Activated CD4-positive, alpha-beta memory T cell treated with anti-CD3 and anti-CD28 coated beads for 36 hours (primary cell): ENCODE measurements at places on chromosomes 2 and 18. TPM values are rescaled to one million over a fixed set of nuclear protein-coding genes. Genes with fewer than 3 reads are reported as not detected.

DNA sequence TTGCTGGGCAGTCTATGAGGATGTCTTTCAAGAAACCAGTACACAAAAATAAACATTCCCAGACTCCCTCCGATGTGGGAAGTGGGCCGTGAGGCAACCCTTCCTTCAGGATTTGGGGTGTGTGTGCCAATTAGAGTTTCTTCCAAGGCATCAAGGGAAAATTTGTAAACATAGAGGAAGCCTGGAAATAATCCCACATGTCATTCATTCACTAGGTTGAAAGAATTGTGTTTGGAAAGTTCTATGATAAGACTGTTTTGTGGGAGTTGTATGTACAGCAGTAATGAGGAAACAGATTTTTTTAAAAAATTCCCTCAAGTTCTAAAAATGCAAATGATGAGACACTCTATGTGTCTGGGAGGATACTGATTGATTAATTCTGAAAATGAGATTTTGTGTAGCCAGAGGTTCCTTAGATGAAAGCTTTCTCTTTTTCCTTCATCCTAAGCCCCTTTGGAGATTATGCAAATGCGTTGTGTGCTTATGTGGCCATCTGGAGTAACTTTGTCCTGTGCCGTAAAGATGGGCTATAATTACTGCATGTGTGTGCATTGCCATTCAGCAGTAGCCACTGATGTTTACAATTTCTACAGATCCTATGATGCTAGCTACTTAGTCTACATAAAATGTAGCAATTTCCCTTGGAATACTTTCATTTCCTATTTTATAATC is 107.8 kb upstream of the TPO start:
- H3K36me3 ChIP-seq: no peaks in the 10 kb centered on the region
- peaks cover 11% of the 10 kb centered on the region for H3K4me1 ChIP-seq
- DNase-seq: no peak
- no peaks in the 10 kb centered on the region for H3K27me3 ChIP-seq

The DYNC1I2 gene
- 55.8 TPM for total RNA-seq

DNA sequence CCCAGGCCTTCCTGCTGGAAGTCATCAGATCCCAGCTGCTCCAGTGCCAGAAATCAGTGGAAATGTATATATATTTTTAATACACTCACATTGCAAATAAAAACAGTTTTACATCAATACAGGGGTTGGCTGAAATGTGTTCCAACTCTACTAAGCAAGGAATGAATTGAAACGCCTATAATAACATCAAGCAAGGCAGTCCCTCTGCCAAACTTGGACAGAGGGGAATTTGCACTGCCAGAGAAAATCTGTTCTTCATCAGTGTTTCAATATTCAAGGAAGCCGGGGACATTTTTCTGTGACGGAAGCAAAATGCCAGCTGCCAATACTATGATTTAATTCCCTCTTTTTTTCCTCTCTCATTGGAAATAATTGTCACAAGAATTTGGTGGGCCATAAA is 335.3 kb downstream of the TNS1 start:
- no peak overlapping the region for H3K27ac ChIP-seq
- H3K4me1 ChIP-seq: peaks cover 18% of the 10 kb centered on the region
- H3K4me3 ChIP-seq: no peak overlapping the region
- DNase-seq: no peak

The GBX2 gene
- not detected for total RNA-seq

DNA sequence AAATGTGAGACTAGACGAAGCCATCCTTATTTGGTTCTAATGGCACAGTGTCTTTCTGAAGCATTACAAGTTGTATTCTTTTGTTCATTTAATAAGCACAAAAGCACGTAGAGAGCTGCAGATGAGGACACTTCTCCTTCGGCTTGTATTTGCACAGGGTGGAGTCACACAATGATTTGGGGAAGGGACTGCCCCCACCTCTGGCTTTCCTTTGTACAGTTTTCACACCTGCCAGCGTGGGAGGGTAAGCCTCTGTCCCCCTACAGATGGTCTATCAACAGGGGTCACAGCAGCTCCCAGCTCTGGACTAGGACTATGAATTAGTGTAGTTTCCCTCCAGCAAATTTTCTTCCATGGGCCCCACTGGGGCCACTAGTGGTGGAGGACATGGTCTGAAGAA is 108.2 kb upstream of the KLHL14 start:
- H3K27me3 ChIP-seq: no peaks in the 10 kb centered on the region
- H3K27ac ChIP-seq: no peak overlapping the region

GRCh38 chr2:29123617-29124349 is 8.6 kb downstream of the CLIP4 start:
- DNase-seq: peak; percentile 33
- no peak overlapping the region for H3K4me3 ChIP-seq
- H3K27ac ChIP-seq: peak overlapping the region; percentile 21
- H3K36me3 ChIP-seq: peaks cover 43% of the 10 kb centered on the region
- no peaks in the 10 kb centered on the region for H3K27me3 ChIP-seq

- no peak overlapping the region for H3K27ac ChIP-seq
- no peak overlapping the region for H3K4me3 ChIP-seq
Observed at GRCh38 chr2:43062058-43062457, 164.3 kb downstream of the ZFP36L2 start.

The GULP1 gene
- total RNA-seq: not detected

DNA sequence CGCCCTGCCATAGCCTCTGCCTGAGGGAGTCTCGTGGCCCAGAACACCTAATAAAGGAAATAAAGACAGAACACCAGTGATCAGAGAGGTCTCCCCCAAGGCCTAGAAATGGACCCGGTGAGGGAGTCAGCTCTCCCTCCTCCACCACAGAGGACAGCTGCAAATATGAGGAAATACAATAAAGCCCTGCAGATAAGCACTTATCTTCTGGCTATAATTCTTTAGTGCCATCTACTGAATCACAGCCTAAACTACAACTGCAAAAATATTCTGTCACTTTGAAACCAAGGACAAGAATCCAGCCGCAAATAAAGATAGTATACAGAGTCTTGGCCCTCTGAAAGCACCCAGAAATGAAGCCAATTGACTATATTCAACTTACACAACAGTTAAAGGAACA is 42.4 kb upstream of the TACR1 start:
- no peak overlapping the region for H3K27ac ChIP-seq
- DNase-seq: no peak
- H3K36me3 ChIP-seq: no peaks in the 10 kb centered on the region
- H3K4me1 ChIP-seq: no peaks in the 10 kb centered on the region
- no peak overlapping the region for H3K4me3 ChIP-seq

- no peak overlapping the region for H3K27ac ChIP-seq
- no peaks in the 10 kb centered on the region for H3K36me3 ChIP-seq
- no peaks in the 10 kb centered on the region for H3K27me3 ChIP-seq
- no peak overlapping the region for H3K4me3 ChIP-seq
- no peak for DNase-seq
Observed at GRCh38 chr18:36386150-36386920, 88.8 kb downstream of the FHOD3 start.

DNA sequence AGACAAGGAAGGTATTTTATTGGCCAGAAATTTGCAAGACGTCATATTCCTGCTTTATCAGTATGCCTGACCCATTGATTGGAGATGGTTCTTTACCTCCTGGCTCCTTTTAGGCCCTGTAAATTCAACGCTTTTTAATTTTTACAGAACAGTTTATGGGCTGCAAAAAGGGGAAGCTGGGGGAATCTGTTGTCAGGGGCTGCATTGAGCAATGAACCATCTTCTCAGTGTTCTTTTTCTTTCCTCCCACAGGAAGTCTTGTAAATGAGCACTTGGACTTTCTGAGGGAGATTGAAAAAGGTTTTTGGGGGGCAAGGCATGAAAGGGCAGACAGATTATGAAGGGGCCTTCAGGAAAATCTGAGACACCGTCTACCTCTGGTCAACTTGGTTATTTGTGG is 503.6 kb upstream of the TNP1 start:
- H3K4me3 ChIP-seq: no peak overlapping the region
- H3K4me1 ChIP-seq: no peaks in the 10 kb centered on the region
- DNase-seq: no peak
- H3K36me3 ChIP-seq: no peaks in the 10 kb centered on the region

DNA sequence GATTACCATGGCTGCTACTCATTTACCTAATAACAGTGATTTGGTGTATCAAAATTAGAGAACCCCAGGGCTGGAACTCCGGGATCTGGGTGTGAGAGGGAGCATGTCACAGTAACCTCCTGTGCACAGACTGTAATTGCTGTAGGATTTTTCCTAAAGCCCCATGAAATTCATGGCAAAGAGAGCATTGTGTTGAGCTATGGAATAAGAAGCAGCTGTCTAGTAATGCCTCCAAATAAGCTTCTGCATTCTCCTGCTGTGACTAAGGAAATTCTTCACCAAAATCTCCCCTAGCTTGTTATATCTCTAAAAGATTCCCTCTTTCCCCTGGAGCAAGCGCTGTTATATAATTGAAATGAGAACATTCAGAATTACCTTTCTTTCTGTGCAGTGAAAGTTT is 158.1 kb upstream of the SPATS2L start:
- H3K27ac ChIP-seq: no peak overlapping the region
- no peaks in the 10 kb centered on the region for H3K36me3 ChIP-seq
- H3K4me1 ChIP-seq: no peaks in the 10 kb centered on the region
- H3K27me3 ChIP-seq: peaks cover 1% of the 10 kb centered on the region

The MEMO1 gene
- 47.6 TPM for total RNA-seq

DNA sequence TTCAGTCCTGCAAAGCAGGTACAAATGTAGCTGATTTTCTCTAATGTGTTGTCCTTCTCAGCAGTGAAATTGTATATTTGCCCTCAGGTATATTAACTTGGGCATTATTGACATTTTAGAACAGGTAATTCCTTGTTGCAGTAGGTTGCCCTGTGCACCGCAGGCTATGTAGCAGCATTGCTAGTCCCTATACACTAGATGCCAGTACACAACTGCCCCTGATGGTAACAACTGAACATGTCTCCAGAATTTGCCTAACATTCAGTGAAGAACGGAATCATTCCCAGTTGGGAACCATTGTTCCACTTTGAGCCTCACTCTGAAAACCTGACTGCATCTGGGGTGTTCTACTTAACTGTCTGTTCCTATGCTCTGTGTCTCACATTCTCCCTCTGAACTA is 23.1 kb upstream of the TFPI start:
- DNase-seq: no peak
- no peak overlapping the region for H3K4me3 ChIP-seq
- peaks cover 3% of the 10 kb centered on the region for H3K4me1 ChIP-seq
- no peaks in the 10 kb centered on the region for H3K36me3 ChIP-seq
- no peak overlapping the region for H3K27ac ChIP-seq
- H3K27me3 ChIP-seq: peaks cover 1% of the 10 kb centered on the region

DNA sequence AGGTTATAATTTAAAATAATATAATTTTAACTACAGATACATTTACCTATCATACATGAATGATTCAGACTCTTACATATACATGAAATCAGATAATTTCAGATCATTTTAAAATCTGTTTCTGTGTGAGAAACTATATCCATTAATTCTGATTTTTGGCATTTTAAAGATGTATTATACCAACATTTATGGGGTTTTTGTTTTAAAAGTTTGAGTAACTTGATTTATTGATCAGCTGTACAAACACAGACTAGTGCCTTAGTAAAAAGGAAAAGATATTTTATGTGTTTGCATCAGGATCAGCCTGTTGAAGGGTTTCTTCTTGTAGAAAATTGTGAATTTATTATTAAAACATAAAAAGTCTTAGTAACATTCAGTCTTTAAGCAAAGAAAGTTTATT is 59.9 kb downstream of the KIAA1328 start:
- no peak overlapping the region for H3K27ac ChIP-seq
- H3K36me3 ChIP-seq: peaks cover 16% of the 10 kb centered on the region
- H3K27me3 ChIP-seq: no peaks in the 10 kb centered on the region

The CIB4 gene
- not detected for total RNA-seq

The ANKRD53 gene
- not detected for total RNA-seq

- no peaks in the 10 kb centered on the region for H3K4me1 ChIP-seq
- H3K36me3 ChIP-seq: peaks cover 15% of the 10 kb centered on the region
- no peak overlapping the region for H3K4me3 ChIP-seq
- no peak overlapping the region for H3K27ac ChIP-seq
- no peak for DNase-seq
Observed at GRCh38 chr18:48669180-48669675, 130.4 kb downstream of the CTIF start.

DNA sequence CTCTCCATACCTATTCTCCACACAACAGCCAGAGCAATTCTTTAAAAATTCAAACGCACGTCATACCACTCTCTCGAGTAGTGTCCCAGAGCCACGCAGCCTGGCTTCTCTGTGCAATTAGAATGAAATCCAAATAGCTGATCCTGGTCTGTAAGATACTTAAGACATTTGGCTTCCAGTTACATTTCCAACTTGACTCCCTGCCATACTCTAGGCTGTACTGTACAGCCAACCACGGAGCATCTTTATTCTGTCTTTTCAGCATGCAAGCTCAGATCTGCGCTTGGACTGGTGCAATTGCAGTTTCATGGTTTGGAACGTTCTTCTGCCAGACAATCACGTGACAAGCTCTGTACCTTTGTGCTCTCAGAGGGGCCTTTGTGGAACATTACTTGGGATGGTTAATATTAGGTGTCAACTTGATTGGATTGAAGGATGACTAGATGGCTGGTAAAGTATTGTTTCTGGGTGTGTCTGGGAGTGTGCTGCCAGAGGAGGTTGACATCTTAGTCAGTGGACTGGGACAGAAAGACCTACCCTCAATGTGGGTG is 325.6 kb downstream of the SOX11 start:
- H3K4me3 ChIP-seq: no peak overlapping the region
- H3K4me1 ChIP-seq: no peaks in the 10 kb centered on the region
- DNase-seq: no peak
- no peaks in the 10 kb centered on the region for H3K27me3 ChIP-seq

- peak; percentile 59 for DNase-seq
- H3K4me3 ChIP-seq: peak overlapping the region; percentile 10
- H3K36me3 ChIP-seq: peaks cover 13% of the 10 kb centered on the region
- peak overlapping the region; percentile 96 for H3K27ac ChIP-seq
- H3K4me1 ChIP-seq: peaks cover 74% of the 10 kb centered on the region
Observed at GRCh38 chr2:143263066-143263625, 133.9 kb downstream of the ARHGAP15 start.

The FSHR gene
- total RNA-seq: not detected

The EML6 gene
- 0.46 TPM for total RNA-seq

DNA sequence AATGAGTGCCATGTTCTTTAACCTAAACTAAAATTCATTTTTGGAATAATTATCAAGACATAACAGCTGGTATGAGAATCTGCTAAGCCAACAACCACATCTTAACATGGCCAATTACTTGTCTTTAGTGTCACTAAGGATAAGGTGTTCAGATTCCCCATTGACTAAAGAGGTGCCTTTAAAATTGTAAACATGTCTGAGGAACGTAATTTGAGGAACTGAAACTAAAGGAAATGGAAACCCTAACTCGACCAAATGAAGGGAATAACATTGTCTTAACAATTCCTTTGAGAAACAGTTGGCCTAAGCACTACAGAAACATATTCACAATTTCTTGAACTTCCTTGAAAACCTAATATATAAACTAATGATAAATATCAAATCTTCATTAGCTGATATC is 355.4 kb upstream of the GULP1 start:
- H3K36me3 ChIP-seq: no peaks in the 10 kb centered on the region
- H3K4me1 ChIP-seq: no peaks in the 10 kb centered on the region
- H3K27ac ChIP-seq: no peak overlapping the region
- no peaks in the 10 kb centered on the region for H3K27me3 ChIP-seq
- H3K4me3 ChIP-seq: no peak overlapping the region
